ENCODE measurements at places on chromosomes 1 and 21. TPM values are rescaled to one million over a fixed set of nuclear protein-coding genes. Genes with fewer than 3 reads are reported as not detected.

LPGAT1 gene
- total RNA-seq, result 19.1 TPM

LDLRAD1 gene
- not detected for total RNA-seq

CYP2J2 gene
- total RNA-seq, result not detected

SLC9C2 gene
- not detected for total RNA-seq

OLIG2 gene
- total RNA-seq, result not detected

CCDC17 gene
- total RNA-seq, result 0.29 TPM

HES2 gene
- total RNA-seq, result 5.5 TPM

TAS1R1 gene
- total RNA-seq, result not detected

OTUD3 gene
- total RNA-seq, result 3.0 TPM

OR2L13 gene
- total RNA-seq, result not detected

TEDDM1 gene
- total RNA-seq, result not detected

LCE2C gene
- total RNA-seq, result not detected

H6PD gene
- total RNA-seq, result 4.6 TPM

HNRNPR gene
- total RNA-seq, result 151 TPM

AHCYL1 gene
- 52.3 TPM for total RNA-seq

TSPAN1 gene
- total RNA-seq, result 3.5 TPM

CITED4 gene
- 97.2 TPM for total RNA-seq

HIVEP3 gene
- 3.0 TPM for total RNA-seq

TMCC2 gene
- total RNA-seq, result 1.7 TPM

S100A5 gene
- total RNA-seq, result 0.80 TPM

PRPF38B gene
- 21.0 TPM for total RNA-seq

RGS16 gene
- 0.18 TPM for total RNA-seq

TRAF3IP3 gene
- total RNA-seq, result not detected

GLIS1 gene
- total RNA-seq, result 0.12 TPM

DNASE2B gene
- total RNA-seq, result not detected

STYXL2 gene
- not detected for total RNA-seq

PGLYRP4 gene
- total RNA-seq, result not detected

VWA5B1 gene
- total RNA-seq, result not detected

GPX7 gene
- not detected for total RNA-seq

MTF2 gene
- 12.3 TPM for total RNA-seq

PTGFRN gene
- total RNA-seq, result 12.6 TPM

LRRC71 gene
- 0.23 TPM for total RNA-seq

GBP7 gene
- not detected for total RNA-seq

FMOD gene
- not detected for total RNA-seq

CHRM3 gene
- 0.03 TPM for total RNA-seq

ACBD6 gene
- 53.9 TPM for total RNA-seq

SIM2 gene
- total RNA-seq, result 6.7 TPM

BLACAT1 gene
- not detected for total RNA-seq

FCRL4 gene
- not detected for total RNA-seq

All from A549 treated with Hydrocortisone at 1 μM for 4 hours (cell line).